HCT116 (cell line): ENCODE measurements at places on chromosomes 7 and 10. TPM values are rescaled to one million over a fixed set of nuclear protein-coding genes. Genes with fewer than 3 reads are reported as not detected.

PSD gene
- 9.7 TPM for total RNA-seq

ZPBP gene
- not detected for total RNA-seq

ARHGAP22 gene
- total RNA-seq, result 9.9 TPM

PDSS1 gene
- total RNA-seq, result 23.5 TPM
